Keratinocyte (primary cell): ENCODE measurements at places on chromosomes 13 and 19. TPM values are rescaled to one million over a fixed set of nuclear protein-coding genes. Genes with fewer than 3 reads are reported as not detected.

Gene KLF2
- 0.09 TPM in 1 of 3 replicates, not detected in the others for polyA plus RNA-seq

Gene F10
- polyA plus RNA-seq: not detected in 3 replicates

Gene CD33
- 0.16 TPM in 1 of 3 replicates, not detected in the others for polyA plus RNA-seq

Gene TIMM13
- polyA plus RNA-seq: 38.8 to 64.3 TPM (median 45.0 TPM) in 3 replicates

Gene KCTD4
- polyA plus RNA-seq: 0.28 to 0.44 TPM (median 0.39 TPM) in 3 replicates

Gene ALOX5AP
- polyA plus RNA-seq: 0.31 to 0.98 TPM (median 0.62 TPM) in 3 replicates

GRCh38 chr19:15199661-15200552 is 888 bp downstream of the NOTCH3 start:
- no peak overlapping the region for H3K27ac ChIP-seq
- peaks cover 1% of the 10 kb centered on the region for H3K36me3 ChIP-seq
- no peak overlapping the region for H3K4me3 ChIP-seq
- DNase-seq: no peak
- H3K27me3 ChIP-seq: peaks cover 21% of the 10 kb centered on the region

DNA sequence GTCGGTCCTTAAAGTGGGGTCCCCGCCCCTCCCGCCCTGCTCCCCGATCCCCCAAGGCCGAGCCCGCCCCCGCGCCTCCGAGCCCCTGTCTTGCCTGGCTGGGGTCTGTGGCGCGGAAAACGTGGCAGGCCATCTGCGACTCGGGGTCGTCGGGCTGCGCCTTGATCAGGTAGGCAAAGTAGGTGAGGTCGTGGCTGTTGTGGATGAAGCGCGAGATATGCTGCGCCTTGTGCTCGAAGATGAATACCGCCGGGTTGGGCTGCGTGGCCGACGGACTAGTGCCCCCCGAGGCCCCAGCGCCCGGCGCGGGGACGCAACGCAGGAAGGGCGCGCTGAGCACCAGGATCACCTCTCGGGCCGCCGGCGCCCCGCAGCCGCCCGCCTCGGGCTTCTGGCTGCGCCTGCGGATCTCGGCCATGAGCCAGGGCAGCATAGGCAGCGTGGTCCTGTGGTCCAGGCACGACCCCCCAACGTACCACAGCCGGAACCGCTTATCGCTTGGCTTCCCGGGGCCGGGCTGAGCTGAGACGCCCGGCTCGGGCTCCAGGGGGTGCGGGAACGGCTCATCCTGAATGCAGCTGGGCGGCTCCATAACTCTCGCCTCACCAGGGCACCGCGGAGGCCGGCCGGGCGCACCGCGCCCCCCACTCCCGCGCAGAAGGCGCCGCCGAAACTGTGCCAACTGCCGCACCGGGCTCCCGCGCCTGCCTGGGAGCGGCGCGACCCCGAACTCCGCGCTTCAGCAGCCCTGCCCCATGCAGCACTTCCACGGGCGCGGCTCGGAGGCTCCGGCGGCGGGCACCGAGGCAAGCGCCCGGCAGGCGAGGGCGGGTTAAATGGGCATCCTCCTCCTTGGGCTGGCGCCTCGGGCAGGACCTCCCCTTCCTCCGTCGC is 546 bp downstream of the TBC1D4 start:
- no peaks in the 10 kb centered on the region for H3K36me3 ChIP-seq
- H3K4me3 ChIP-seq: peak overlapping the region; percentile 84
- no peak for DNase-seq
- no peaks in the 10 kb centered on the region for H3K27me3 ChIP-seq
- H3K4me1 ChIP-seq: peaks cover 26% of the 10 kb centered on the region

GRCh38 chr19:35292421-35293362 is 731 bp downstream of the MAG start:
- H3K36me3 ChIP-seq: no peaks in the 10 kb centered on the region
- H3K27ac ChIP-seq: no peak overlapping the region
- H3K27me3 ChIP-seq: peaks cover 51% of the 10 kb centered on the region
- no peaks in the 10 kb centered on the region for H3K4me1 ChIP-seq
- no peak overlapping the region for H3K4me3 ChIP-seq

GRCh38 chr13:111953546-111954178 is 113.3 kb upstream of the SOX1 start:
- no peak overlapping the region for H3K4me3 ChIP-seq
- no peaks in the 10 kb centered on the region for H3K4me1 ChIP-seq
- no peaks in the 10 kb centered on the region for H3K36me3 ChIP-seq
